ENCODE measurements at places on chromosomes 4 and X. TPM values are rescaled to one million over a fixed set of nuclear protein-coding genes. Genes with fewer than 3 reads are reported as not detected.

SEPTIN6 gene
- polyA plus RNA-seq, result 69.2 TPM

XPNPEP2 gene
- polyA plus RNA-seq, result 0.87 TPM

ETNPPL gene
- 1.8 TPM for polyA plus RNA-seq

SEPTIN11 gene
- polyA plus RNA-seq, result 147 TPM

All from spinal cord (tissue), 10 donors.